ENCODE measurements at places on chromosomes 5 and 9. TPM values are rescaled to one million over a fixed set of nuclear protein-coding genes. Genes with fewer than 3 reads are reported as not detected.

CDX1 gene
- total RNA-seq = 0.09 TPM

CKMT2 gene
- total RNA-seq = 17.4 TPM

TNC gene
- 46.8 TPM for total RNA-seq

OTP gene
- not detected for total RNA-seq

WDR38 gene
- total RNA-seq = not detected

CATSPER3 gene
- total RNA-seq = 0.14 TPM

RMRP gene
- 90,129 TPM for total RNA-seq

Measured in smooth muscle cell of bladder (primary cell).